Tibial nerve (tissue), 4 donors: ENCODE measurements at places on chromosomes 1 and 21.

- peaks cover 43% of the 10 kb centered on the region for H3K4me1 ChIP-seq
- H3K4me3 ChIP-seq: no peak overlapping the region
- DNase-seq: no peak
- H3K27me3 ChIP-seq: no peaks in the 10 kb centered on the region
- no peaks in the 10 kb centered on the region for H3K36me3 ChIP-seq
Observed at GRCh38 chr1:117821774-117822482, 107.5 kb downstream of the GDAP2 start.

- peak overlapping the region; percentile 20 for H3K27ac ChIP-seq
- H3K36me3 ChIP-seq: no peaks in the 10 kb centered on the region
- peak overlapping the region; percentile 14 for H3K4me3 ChIP-seq
- no peaks in the 10 kb centered on the region for H3K27me3 ChIP-seq
- no peaks in the 10 kb centered on the region for H3K4me1 ChIP-seq
Observed at GRCh38 chr1:99645203-99645602, 710 bp upstream of the PALMD start.

DNA sequence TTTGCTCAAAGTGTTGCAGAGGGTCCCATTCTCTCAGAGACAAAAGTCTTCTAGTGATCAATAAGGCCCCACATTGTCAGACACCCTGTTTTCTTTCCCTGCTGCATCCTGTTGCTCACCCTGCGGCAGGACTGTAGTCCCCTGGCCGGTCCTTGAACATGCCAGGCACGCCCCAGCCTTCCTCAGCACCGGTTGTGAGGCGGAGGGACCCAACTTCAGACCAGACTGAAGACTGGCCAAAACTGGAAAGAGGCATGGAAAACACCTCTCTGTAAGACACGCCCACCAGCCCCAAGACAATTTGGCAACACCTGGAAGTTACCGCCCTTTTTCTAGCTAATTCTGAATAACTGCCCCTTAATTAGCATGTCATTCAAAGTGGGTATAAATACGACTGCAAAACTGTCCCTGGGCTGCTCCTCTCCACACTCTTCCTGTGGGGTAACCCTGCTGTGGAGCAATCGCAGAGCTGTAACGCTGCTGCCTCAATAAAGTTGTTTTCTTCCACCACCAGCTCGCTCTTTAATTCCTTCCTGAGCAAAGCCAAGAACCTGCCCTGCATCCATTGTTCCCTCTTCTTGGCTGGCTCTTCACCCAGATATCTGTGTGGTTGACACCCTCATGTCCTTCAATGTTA is 23.8 kb downstream of the PLA2G2A start:
- DNase-seq: no peak
- no peak overlapping the region for H3K27ac ChIP-seq
- no peak overlapping the region for H3K4me3 ChIP-seq
- no peaks in the 10 kb centered on the region for H3K4me1 ChIP-seq
- H3K36me3 ChIP-seq: no peaks in the 10 kb centered on the region

DNA sequence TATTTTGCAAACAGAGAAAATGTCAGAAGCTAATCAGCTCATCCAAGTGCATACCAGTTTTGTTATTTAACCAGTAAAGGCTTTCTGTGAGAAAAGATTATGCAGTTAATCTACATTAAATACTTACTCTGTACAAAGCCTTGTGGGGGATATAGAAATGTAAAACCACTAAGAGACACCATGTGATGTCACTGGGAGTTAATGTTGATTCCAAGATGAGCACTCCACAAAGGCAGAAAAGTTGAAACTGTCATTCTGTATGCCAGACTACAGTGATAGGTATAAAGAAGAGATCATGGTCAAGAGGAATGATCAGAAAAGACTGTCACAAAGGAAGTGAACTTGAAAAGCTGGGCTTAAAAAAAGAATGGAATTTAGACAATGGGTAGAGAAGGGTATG is 100.3 kb upstream of the SGIP1 start:
- no peak for DNase-seq
- no peaks in the 10 kb centered on the region for H3K36me3 ChIP-seq
- H3K4me1 ChIP-seq: no peaks in the 10 kb centered on the region

DNA sequence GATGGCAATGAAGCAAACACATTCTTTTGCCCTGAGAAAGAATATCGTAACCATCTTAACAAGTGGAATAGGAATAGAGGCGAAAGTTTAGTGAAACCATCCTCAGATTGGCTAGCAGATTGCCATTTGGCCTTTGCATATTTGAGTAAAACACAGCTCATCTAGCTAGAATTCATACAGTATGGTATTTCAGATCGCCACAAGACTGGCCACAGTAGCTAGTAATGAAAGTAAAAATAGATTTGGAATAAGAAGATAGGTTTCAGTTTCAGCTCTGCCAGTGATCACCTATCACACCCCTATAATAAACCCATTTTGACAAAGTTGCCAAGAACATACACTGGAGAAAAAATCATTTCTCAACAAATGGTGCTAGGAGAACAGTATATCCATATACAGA is 294.9 kb downstream of the LRRIQ3 start:
- no peaks in the 10 kb centered on the region for H3K4me1 ChIP-seq
- H3K4me3 ChIP-seq: no peak overlapping the region
- no peak overlapping the region for H3K27ac ChIP-seq

- DNase-seq: no peak
- H3K4me3 ChIP-seq: no peak overlapping the region
- H3K4me1 ChIP-seq: no peaks in the 10 kb centered on the region
- H3K27me3 ChIP-seq: no peaks in the 10 kb centered on the region
- H3K36me3 ChIP-seq: no peaks in the 10 kb centered on the region
Observed at GRCh38 chr1:219330001-219330400, 156.3 kb downstream of the LYPLAL1 start.

GRCh38 chr1:175178056-175178455 is 14.5 kb downstream of the KIAA0040 start:
- no peak for DNase-seq
- no peak overlapping the region for H3K27ac ChIP-seq
- H3K4me3 ChIP-seq: no peak overlapping the region

- no peaks in the 10 kb centered on the region for H3K4me1 ChIP-seq
- no peaks in the 10 kb centered on the region for H3K36me3 ChIP-seq
- no peak for DNase-seq
- H3K27me3 ChIP-seq: peaks cover 4% of the 10 kb centered on the region
- H3K4me3 ChIP-seq: no peak overlapping the region
Observed at GRCh38 chr1:36622741-36623648, 140.3 kb upstream of the CSF3R start.

DNA sequence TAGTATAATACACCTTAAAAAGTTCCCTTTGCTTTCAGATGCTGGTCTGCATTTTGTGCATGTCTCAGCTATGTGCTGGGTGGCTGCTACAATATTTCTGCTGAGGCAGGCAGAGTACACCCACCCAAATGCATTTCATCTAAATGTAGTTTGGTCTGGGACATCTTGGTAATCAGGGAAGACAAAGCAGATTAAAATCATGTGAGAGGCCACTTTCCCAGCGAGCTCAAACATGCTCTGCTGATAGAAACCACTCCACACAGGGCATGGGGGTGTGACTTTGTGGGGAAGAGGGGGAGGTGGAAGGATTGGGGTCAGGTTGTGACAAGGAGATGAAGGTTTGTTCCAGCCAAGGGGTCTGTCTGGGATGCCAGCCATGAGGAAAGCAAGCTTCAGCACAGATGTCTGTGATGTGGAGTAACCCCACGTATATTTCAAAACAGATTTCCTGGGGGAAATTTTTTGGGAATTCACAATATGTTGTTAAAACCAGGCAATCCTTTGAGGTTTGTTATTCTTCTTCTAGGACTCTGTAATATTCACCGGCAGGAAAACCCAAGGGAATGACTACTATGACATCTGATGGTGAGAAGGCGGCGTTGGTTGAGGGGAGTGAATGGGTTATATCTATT is 255.1 kb upstream of the FGGY start:
- no peak overlapping the region for H3K4me3 ChIP-seq
- H3K27ac ChIP-seq: peak overlapping the region; percentile 47
- no peaks in the 10 kb centered on the region for H3K36me3 ChIP-seq
- H3K4me1 ChIP-seq: peaks cover 4% of the 10 kb centered on the region
- DNase-seq: no peak

- H3K27ac ChIP-seq: peak overlapping the region; percentile 69
- H3K27me3 ChIP-seq: no peaks in the 10 kb centered on the region
- peaks cover 9% of the 10 kb centered on the region for H3K36me3 ChIP-seq
- peaks cover 4% of the 10 kb centered on the region for H3K4me1 ChIP-seq
- H3K4me3 ChIP-seq: no peak overlapping the region
- peak; percentile 25 for DNase-seq
Observed at GRCh38 chr1:206581571-206581981, 30.7 kb downstream of the EIF2D start.

- no peaks in the 10 kb centered on the region for H3K27me3 ChIP-seq
- no peak overlapping the region for H3K4me3 ChIP-seq
- no peaks in the 10 kb centered on the region for H3K4me1 ChIP-seq
- no peak overlapping the region for H3K27ac ChIP-seq
Observed at GRCh38 chr1:95223110-95223509, 10.9 kb upstream of the RWDD3 start.

DNA sequence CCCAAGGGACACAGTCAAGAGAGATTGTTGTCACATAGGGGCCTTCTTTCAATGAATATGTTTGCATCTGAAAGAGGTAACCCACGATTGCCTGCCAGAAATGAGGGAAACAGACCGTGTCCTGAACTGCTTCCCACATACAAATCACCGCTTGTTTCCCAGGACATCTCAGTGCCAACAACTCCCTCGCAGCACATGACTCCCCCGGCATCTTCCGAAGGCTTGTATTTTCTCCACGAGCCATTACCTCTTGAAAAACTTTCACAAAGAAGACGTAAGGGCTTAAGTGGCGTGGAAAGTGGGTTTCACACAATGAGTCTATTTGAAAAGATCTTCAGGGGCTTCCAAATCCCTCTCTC is 31.6 kb upstream of the PDE9A start:
- no peak overlapping the region for H3K4me3 ChIP-seq
- peak overlapping the region; percentile 82 for H3K27ac ChIP-seq
- no peaks in the 10 kb centered on the region for H3K27me3 ChIP-seq
- DNase-seq: no peak
- peaks cover 24% of the 10 kb centered on the region for H3K4me1 ChIP-seq

- no peaks in the 10 kb centered on the region for H3K36me3 ChIP-seq
- peaks cover 6% of the 10 kb centered on the region for H3K4me1 ChIP-seq
- no peak overlapping the region for H3K27ac ChIP-seq
Observed at GRCh38 chr1:46467183-46467504, 22.5 kb upstream of the DMBX1 start.

DNA sequence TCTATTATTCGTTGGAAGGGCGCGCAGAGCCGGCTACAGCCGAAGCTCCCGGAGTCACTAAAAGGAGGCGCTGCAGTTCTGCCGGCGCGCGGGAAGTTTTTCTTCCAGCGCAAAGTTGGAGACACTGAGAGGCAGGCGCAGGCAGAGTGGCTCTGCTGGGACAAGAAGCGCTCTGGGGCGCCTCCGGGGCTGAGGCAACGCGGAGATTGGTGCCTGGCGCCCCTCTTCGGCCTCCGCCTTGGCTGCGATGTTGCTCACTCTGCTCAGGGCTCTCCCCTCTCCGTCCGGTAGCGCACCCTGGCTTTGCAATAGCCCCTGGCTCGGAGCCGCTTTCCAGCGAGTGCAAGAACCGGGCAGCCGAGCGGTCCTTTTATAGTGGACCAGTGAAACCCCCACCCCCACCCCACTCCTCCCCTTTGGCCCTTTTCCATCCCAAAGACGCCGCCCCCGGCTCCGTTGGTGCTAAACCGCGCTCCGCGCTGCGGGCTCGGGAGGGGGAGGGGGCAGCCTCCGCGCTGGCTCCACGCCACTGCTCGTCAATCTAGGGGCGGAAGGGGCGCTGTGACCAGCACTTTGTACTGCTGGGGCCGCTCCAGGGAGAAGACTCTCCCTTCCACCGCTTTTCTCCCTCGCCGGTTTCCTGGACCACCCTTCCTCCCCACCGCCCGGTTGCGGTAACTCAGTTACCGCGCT is at the start of gene ADAMTS1:
Gene ADAMTS1, minus strand, starts transcription at position 344 of the 693 bp plus-strand sequence. CDS start 455 bp downstream, outside the sequence.
- H3K36me3 ChIP-seq: no peaks in the 10 kb centered on the region
- H3K4me3 ChIP-seq: peak within 1 kb of the TSS; percentile 59
- H3K4me1 ChIP-seq: no peaks in the 10 kb centered on the region
- H3K27ac ChIP-seq: peak within 1 kb of the TSS; percentile 87
- H3K27me3 ChIP-seq: no peaks in the 10 kb centered on the region

DNA sequence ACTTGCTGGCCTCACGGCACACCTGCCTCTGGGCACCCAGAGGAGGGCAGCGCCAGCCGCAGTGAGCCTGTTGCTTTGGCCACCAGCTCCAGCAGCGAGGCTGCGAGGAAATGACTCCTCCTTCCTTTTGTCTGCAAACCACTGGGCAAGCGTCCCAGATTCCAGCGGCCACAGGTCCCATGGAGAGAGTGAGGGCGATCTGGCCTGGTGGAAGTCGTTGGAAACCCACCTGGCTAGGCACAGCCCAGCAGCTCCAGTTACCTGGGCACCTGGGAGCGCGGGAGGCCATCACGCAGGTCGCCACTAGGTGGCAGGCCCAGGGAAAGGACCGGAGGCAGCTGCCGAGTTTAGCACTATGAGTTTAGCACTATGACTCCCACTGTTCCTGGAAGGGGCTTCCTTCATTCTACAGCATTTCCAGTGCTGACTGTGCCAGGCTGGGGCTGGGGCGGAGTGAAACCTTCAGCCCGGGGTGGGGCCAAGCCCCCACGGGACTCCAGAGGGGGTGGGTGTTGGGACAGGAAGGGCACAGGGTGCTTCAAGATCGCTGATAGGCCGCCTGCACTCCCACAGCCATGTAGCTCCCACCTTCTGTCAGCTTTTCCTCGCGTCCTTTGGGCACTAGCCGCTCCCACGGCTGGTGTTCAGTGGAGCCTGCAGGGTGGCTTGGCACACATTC is 1.1 kb upstream of the ESPN start:
- peaks cover 52% of the 10 kb centered on the region for H3K4me1 ChIP-seq
- peaks cover 96% of the 10 kb centered on the region for H3K27me3 ChIP-seq
- no peaks in the 10 kb centered on the region for H3K36me3 ChIP-seq

- no peak overlapping the region for H3K4me3 ChIP-seq
- DNase-seq: no peak
- H3K4me1 ChIP-seq: no peaks in the 10 kb centered on the region
- H3K36me3 ChIP-seq: no peaks in the 10 kb centered on the region
- H3K27ac ChIP-seq: peak overlapping the region; percentile 72
Observed at GRCh38 chr1:218817691-218818465, 355.8 kb upstream of the LYPLAL1 start.

DNA sequence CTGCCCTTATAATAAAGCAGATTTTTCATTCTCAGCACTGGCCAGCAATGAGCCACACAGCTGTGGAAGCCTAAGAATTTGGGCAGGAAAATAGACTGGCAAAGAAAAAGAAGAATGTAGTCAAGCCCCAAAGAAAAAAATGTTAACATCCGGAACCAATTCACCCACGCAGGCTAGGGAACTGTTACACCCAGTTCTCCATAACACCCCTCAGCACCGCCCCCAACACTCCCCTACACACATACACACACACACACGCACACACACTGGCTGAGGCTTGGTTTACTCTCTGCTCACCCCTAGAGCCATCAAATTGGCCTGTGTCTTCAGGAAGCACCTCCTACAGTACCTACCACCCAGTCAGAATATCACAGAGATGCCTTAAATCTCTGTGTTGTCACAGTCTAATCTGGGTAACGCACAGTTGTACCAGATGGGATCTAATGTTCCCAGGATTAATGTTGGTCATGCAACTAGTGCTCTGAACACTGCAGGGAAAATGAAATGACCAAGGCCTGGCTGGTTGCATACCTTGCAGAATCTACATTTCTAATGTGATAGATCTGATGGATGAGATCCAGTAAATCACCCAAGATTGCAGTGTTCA is 14.5 kb downstream of the TBX15 start:
- no peaks in the 10 kb centered on the region for H3K36me3 ChIP-seq
- H3K27ac ChIP-seq: peak overlapping the region; percentile 25
- DNase-seq: no peak
- H3K4me3 ChIP-seq: no peak overlapping the region
- no peaks in the 10 kb centered on the region for H3K27me3 ChIP-seq
- no peaks in the 10 kb centered on the region for H3K4me1 ChIP-seq

- no peaks in the 10 kb centered on the region for H3K36me3 ChIP-seq
- no peaks in the 10 kb centered on the region for H3K4me1 ChIP-seq
- H3K4me3 ChIP-seq: no peak overlapping the region
- no peak overlapping the region for H3K27ac ChIP-seq
Observed at GRCh38 chr1:23646091-23646490, 45.5 kb upstream of the RPL11 start.
